CD14-positive monocyte (primary cell): ENCODE measurements at places on chromosomes 2 and 18. TPM values are rescaled to one million over a fixed set of nuclear protein-coding genes. Genes with fewer than 3 reads are reported as not detected.

DNA sequence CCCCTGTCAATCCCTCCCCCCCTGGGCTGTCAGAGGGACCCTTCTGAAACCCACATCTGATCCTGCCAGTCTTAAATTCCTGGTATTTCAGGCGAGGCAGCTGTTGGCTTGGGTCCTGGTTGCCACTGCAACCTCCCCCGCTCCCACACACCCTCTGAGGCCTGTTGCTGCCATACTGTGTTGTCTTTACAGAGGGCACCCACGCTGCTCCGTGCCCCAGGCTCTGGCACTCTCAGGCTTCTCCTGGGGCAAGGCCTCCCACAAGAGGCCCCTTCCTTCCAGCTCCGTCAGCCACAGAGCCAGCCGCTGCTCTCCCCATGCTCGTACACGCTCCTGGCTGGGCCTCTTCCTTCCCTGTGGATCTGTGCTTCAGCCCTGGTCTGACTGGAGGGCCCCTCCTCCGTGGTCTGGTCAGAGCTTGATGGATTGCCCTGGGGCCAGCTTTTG, 8.6 kb downstream of the CABLES1 start:
- no peaks in the 10 kb centered on the region for H3K36me3 ChIP-seq
- H3K27me3 ChIP-seq, result peaks cover under 1% of the 10 kb centered on the region
- H3K4me1 ChIP-seq, result peaks cover 20% of the 10 kb centered on the region
- H3K4me3 ChIP-seq, result no peak overlapping the region

DNA sequence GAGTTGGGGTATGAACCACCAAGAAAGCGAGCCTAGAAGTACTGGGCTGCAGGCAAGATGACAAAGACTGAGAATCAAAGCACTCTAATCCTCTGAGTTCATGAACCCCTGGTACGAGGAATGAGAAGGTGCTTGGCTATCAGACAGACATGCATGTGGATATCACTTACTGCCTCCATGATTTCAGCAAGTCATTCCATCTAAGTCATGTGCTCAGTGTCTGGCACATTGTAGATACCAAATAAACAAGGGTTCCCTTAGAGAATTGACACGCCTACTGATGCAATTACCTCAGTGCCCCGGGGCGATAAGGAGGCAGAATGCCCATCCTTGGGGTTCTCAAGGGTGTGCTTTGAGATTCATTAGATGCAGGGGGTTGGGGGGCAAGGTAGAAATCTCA, 125.6 kb upstream of the PKDCC start:
- no peaks in the 10 kb centered on the region for H3K4me1 ChIP-seq
- H3K27ac ChIP-seq, result no peak overlapping the region
- no peaks in the 10 kb centered on the region for H3K27me3 ChIP-seq
- no peaks in the 10 kb centered on the region for H3K36me3 ChIP-seq
- no peak overlapping the region for H3K4me3 ChIP-seq

ALKAL2 gene
- not detected for polyA plus RNA-seq

DNA sequence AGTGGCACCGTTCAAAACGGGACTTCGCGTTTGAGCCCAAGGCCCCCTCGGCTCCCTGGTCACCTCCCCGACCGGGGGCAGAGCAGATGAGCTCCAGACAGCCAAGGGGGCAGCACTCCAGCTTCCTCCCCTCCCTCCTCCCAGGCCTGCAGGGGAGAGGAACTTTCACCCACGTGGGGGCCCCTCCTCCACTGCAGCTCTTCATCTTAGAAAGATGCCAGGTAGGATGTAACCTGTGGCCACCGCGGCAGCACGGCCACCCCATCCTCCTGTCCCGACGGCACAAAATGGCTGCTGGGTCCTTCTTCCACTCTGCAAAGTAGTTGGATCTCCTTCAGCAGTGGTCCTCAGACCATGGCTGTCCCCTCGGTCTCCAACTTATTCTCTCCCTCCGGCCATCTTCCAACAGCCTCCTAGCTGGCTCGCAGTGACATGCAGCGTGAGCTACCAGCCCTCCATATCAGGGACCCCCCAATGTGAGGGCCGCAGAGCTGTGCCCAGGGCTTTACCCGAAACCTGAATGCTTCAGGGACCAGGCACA, 94.5 kb upstream of the ID2 start:
- no peaks in the 10 kb centered on the region for H3K27me3 ChIP-seq
- DNase-seq, result no peak
- H3K36me3 ChIP-seq, result no peaks in the 10 kb centered on the region
- H3K4me1 ChIP-seq, result peaks cover 21% of the 10 kb centered on the region
- H3K27ac ChIP-seq, result no peak overlapping the region

POTEC gene
- not detected for polyA plus RNA-seq

GRCh38 chr2:41691561-41691960, 356.3 kb upstream of the PKDCC start:
- H3K36me3 ChIP-seq, result no peaks in the 10 kb centered on the region
- no peaks in the 10 kb centered on the region for H3K27me3 ChIP-seq
- no peak overlapping the region for H3K27ac ChIP-seq
- H3K4me3 ChIP-seq, result no peak overlapping the region

DNA sequence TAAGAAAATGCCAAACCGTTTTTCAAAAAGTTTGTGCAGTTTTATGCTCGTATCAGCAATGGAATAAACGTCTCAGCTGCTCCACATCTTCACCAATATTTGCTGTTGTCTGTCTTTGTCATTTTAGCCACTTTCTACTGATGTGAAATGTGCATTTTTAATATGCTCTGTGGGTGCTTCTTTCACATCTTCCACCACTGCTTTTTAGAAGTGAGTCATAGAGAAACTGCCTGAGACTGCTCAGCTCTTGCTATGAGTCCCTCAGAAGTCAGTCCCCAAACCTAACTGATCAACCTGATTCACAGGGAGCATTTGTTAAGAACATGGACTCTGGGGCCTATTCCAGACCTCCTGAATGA, 41.0 kb upstream of the EPC2 start:
- H3K27ac ChIP-seq, result no peak overlapping the region
- DNase-seq, result no peak
- no peaks in the 10 kb centered on the region for H3K27me3 ChIP-seq
- no peak overlapping the region for H3K4me3 ChIP-seq
- H3K36me3 ChIP-seq, result no peaks in the 10 kb centered on the region

MGAT5 gene
- 1.9 TPM for polyA plus RNA-seq

DNA sequence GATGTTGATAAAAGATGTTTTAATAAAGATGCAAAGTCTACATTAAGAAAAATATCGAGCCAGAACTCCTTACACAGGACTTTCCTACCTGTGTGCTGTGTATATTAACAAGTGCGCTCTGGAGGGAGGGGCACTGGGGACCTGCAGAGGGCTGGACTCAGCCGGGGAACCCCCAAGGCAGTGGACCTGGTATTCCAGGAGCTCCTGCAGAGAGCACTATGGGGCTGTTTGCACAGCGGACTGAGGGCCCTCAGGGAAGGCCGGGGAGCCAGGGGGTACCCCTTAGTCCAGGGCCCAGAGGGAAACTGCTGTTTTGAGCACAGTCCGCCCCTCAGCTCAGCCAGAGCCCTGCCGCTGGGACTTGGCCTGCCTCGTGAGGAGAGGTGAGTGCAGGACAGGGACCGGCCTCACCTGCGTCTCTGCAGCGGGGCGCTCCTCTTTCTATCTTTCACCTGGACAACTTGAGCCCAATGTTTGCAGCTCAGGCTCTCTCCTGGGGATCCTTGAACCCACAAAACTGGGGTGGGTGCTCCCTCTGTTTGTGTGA, 168.4 kb downstream of the ARL4C start:
- H3K27me3 ChIP-seq, result no peaks in the 10 kb centered on the region
- no peak overlapping the region for H3K27ac ChIP-seq
- DNase-seq, result no peak
- no peaks in the 10 kb centered on the region for H3K36me3 ChIP-seq

DNA sequence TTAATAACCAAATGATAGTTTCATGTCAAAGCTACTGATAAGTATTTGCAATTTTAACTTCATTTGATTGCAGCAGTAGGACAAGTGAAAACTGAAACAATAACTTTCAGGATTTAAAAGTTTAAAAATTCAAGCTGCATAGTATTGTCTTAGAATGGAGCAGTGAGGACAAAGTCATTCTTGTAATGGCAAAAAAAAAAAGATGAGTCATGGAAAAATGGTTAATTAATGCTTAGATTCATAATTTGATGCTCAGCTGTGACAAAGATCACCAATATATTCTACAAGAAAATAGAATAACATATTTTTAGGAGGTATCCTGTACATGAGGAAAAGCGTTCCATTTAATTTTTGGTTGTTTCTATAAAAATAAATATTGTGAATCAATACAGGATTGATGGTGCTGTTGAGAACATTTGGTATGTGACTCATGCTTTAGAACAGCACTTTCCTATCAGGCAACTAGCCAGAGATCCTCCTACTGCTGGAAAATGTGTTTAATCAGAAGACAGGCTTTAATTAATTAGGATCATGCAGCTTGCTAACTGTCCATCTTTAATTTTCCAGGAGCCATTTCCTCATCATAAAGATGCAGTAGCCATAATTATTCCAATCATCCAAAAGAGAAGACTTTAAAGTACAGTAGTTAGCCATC, 239.0 kb upstream of the MMADHC start:
- H3K4me3 ChIP-seq, result no peak overlapping the region
- H3K36me3 ChIP-seq, result no peaks in the 10 kb centered on the region
- DNase-seq, result no peak

SPHKAP gene
- not detected for polyA plus RNA-seq

GRCh38 chr2:86221066-86221684, 21.9 kb downstream of the MRPL35 start:
- no peaks in the 10 kb centered on the region for H3K36me3 ChIP-seq
- H3K27me3 ChIP-seq, result no peaks in the 10 kb centered on the region

PSTPIP2 gene
- 42.3 TPM for polyA plus RNA-seq

DNA sequence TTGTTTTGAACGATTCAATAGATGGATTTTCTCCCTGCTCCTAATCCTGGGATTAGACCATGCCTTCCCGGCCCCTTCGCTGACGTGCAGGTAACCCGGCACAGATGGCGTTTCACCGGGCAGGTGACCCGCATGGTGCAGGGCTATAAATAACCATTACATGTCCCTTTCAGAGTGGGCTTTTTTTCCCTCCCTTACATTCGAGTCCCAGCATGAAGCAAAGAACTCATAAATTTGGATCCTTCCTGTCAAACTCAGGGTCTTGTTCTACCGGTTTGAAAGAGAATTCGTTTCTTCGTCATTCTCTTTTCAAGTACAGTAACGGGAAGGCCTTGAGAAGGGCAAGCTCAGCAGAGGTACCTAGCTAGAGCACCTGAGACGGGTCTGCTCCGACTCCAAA, 46.1 kb downstream of the EDAR start:
- no peak for DNase-seq
- no peaks in the 10 kb centered on the region for H3K4me1 ChIP-seq
- no peaks in the 10 kb centered on the region for H3K27me3 ChIP-seq
- H3K36me3 ChIP-seq, result no peaks in the 10 kb centered on the region
- H3K27ac ChIP-seq, result no peak overlapping the region

DNA sequence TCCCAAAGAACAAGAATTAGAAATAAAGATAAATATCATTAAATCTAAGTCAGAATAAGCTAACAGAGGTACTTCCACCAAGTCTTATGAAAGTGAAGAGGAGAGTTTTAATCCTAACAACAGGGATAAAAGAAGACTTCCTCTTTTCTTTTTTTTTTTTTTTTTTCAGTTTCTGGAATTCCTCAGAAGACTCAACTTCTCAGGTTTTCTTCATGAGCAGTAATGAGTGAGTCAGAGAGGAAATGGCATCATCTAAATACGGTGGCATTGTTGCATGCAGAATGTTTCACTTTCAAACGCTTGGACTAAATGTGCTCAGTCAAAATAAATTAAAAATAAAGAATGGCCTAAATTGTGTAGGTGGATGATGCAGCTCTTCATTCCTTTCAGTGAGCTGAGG, 45.6 kb upstream of the ARHGAP15 start:
- no peaks in the 10 kb centered on the region for H3K36me3 ChIP-seq
- peak overlapping the region; percentile 83 for H3K27ac ChIP-seq

- no peak for DNase-seq
- no peak overlapping the region for H3K27ac ChIP-seq
- H3K36me3 ChIP-seq, result no peaks in the 10 kb centered on the region
- H3K4me3 ChIP-seq, result no peak overlapping the region
Measured at GRCh38 chr2:222427646-222428301, 3.4 kb downstream of the SGPP2 start.

GRCh38 chr18:43392168-43392567, 114.9 kb upstream of the SYT4 start:
- H3K27me3 ChIP-seq, result no peaks in the 10 kb centered on the region
- no peak for DNase-seq
- no peak overlapping the region for H3K27ac ChIP-seq

DNA sequence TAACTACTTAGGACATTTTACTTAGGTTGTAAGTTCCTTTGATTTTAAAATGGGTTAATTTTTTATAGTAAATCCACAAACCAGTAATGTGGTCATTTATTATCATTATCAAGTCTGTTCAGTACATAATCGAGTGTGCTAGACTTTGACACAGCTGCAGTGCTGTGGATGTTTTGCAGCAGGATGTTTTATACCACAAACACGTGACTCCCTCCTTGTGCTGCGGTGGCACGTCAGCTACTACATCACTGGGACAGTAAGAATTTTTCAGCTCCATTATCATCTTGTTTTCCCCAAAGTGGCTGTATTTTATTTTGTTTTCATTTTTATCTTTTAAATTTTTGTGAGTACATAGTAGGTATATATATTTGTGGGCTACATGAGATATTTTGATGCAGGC, 70.0 kb downstream of the ATP9B start:
- no peak for DNase-seq
- peaks cover 51% of the 10 kb centered on the region for H3K36me3 ChIP-seq
- H3K27me3 ChIP-seq, result no peaks in the 10 kb centered on the region
- no peak overlapping the region for H3K4me3 ChIP-seq
- H3K4me1 ChIP-seq, result no peaks in the 10 kb centered on the region

RNF149 gene
- 141 TPM for polyA plus RNA-seq

DNA sequence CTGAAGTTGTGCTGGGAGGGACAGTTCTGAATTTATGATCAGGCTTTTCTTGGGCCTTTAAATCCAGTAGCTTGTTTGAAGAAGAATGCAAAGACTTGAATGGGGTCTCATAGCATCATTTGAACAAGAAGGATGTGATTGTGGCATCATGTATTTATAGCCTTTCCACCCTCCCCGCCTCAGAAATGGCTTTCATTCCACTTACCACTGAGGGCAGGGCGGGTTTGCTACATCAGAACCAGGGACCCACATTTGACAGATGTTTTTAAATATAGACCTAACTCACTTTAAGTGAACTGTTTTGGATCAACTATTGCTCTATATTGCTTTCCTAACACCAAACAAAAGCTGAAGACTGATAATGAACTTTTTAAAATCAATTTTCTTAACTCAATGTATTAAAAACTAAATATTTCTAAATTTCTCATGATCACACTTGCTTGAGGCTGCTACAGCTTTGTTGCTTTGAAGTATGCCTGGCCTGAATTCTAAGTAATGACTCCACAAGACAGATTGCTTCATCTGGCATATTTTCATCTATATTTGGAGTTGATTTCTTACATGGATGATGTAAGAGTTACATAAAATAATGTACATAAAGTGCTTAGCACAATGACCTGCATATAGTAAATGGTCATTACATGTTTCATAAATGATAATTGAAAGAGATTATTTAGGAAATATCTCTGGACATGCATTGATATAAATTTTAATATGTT, 1552.9 kb upstream of the SLC39A10 start:
- peak overlapping the region; percentile 66 for H3K27ac ChIP-seq
- no peak overlapping the region for H3K4me3 ChIP-seq
- H3K36me3 ChIP-seq, result no peaks in the 10 kb centered on the region
- no peaks in the 10 kb centered on the region for H3K27me3 ChIP-seq
